ENCODE measurements at places on chromosomes 13 and 19.
A peak's percentile ranks its signal among the peaks of the same experiment; 100 is the strongest.

GRCh38 chr13:44819772-44820171, 169.5 kb downstream of the NUFIP1 start:
- DNase-seq: no peak

DNA sequence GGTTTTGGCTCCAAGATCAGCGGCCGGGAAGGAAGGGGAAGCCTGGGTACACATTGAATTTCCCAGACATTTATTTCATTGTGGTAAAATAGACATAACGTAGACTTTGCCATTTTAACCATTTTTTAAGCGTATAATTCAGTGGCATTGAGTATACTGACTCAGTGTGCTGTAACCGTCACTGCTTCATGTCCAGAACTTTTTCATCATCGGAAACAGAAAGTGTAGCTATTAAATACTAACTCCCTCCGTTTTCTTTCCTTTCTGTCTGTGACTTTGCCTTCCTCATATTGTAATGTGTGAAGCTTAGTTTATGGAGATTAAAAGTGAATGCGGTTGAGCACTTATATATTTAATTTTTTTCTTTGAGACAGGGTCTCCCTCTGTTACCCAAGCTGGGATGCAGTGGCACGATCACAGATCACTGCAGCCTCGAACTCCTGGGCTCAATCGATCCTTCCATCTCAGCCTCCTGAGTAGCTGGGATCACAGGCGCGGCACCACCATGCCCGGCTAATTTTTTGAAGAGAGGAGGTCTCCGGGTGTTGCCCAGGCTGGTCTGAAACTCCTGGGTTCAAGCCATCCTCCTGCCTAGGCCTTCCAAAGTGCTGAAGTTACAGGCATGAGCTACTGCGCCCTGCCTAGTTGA, 1.4 kb downstream of the HNRNPM start:
- DNase-seq: no peak

GRCh38 chr13:94369972-94370436, 109.5 kb downstream of the DCT start:
- DNase-seq: peak; percentile 48

- DNase-seq: peak; percentile 85
Observed at GRCh38 chr19:43755256-43755801, 567 bp upstream of the SMG9 start.

GRCh38 chr19:2289714-2290435, 7.9 kb upstream of the PEAK3 start:
- no peak for DNase-seq

Measured in umbilical cord (tissue), 2 donors.